ENCODE measurements at places on chromosomes 2 and 18. TPM values are rescaled to one million over a fixed set of nuclear protein-coding genes. Genes with fewer than 3 reads are reported as not detected.

ABCB11 gene
- total RNA-seq = 0.11 TPM

CD8A gene
- not detected for total RNA-seq

TCF7L1 gene
- total RNA-seq = 9.2 TPM

LRRC30 gene
- total RNA-seq = 0.32 TPM

KLHL29 gene
- 8.7 TPM for total RNA-seq

COL5A2 gene
- 964 TPM for total RNA-seq

Measured in urinary bladder (tissue), 4 donors.